Upper lobe of left lung (tissue), 6 donors: ENCODE measurements at places on chromosomes 5 and 9. TPM values are rescaled to one million over a fixed set of nuclear protein-coding genes. Genes with fewer than 3 reads are reported as not detected.

Gene CCDC69
- 109 TPM for total RNA-seq

Gene SAPCD2
- total RNA-seq: 6.8 TPM

Gene TMEM245
- total RNA-seq: 75.8 TPM

Gene SGCD
- total RNA-seq: 1.8 TPM

Gene OCLN
- total RNA-seq: 277 TPM

Gene EDIL3
- 14.7 TPM for total RNA-seq

Gene QRFP
- not detected for total RNA-seq

Gene HTR4
- not detected for total RNA-seq

DNA sequence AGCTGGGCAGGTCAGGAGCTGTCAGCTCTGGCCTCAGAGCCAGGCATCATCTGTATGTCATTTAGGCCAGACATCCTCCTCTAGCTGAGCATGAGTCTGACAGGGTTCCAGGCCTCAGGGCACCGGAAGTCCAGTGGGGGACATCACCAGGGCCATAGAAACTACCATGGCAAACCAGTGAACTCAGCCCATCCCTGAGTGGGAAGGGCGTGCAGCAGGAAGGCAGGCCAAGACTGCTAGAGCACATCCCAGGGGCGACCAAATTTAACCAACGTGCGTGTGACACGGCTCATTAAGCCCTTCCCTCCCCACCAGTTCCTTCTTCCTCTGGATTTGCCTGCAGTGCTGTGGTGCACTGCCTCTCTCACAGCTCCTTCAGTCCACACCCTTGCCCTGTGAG, 75.9 kb downstream of the COL27A1 start:
- no peak for DNase-seq

GRCh38 chr9:91085517-91086291, 276.0 kb downstream of the AUH start:
- no peak for DNase-seq

GRCh38 chr9:125255781-125256391, 5.7 kb upstream of the GAPVD1 start:
- DNase-seq: no peak

DNA sequence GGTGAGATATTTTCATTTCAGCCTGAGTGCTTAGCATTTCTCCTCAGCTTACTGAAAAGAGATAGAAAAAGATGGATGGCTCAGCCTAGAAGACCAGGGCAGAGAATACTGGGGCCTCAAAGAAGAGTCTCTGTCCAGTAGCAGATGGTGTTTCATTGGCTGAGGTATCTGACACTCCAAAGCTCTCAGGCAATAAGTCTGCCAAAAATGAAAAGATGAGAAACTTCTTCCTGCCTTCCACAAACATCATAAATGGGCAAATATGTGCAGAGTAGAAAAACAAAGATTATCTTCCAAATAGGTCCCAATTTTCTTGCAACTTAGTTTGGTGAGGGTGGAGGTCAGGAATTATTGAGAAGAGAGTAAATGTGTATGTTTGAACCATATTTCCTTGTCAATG, 87.4 kb upstream of the ICE1 start:
- DNase-seq: no peak

- peak; percentile 62 for DNase-seq
Observed at GRCh38 chr9:89878687-89879086, 273.9 kb downstream of the GADD45G start.

GRCh38 chr5:161150441-161150988, 298.5 kb upstream of the ATP10B start:
- no peak for DNase-seq

GRCh38 chr5:50984640-50985039, 318.2 kb downstream of the PARP8 start:
- DNase-seq: no peak

DNA sequence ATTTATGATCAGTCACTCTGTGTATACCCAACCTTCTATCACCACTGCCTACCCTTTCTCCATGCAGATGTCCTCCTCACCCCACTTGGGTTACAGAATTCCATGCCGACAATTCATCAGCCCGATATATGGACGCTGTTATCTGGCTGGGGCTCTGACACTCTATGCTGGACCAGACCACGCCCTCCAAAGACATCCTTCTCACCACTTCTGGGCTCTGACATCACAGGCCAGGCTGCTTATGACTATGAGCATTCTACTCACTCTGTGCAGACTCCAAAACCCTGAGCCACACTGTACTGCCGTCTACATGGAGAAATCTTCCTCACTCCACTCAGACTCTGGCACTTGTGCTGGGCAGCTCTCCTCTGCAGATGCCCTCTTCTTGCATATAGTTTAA, 7.6 kb upstream of the AK3 start:
- no peak for DNase-seq

- peak; percentile 88 for DNase-seq
Observed at GRCh38 chr5:926417-927171, 33.9 kb downstream of the TRIP13 start.

GRCh38 chr5:68452286-68452685, 236.7 kb downstream of the PIK3R1 start:
- DNase-seq: no peak

DNA sequence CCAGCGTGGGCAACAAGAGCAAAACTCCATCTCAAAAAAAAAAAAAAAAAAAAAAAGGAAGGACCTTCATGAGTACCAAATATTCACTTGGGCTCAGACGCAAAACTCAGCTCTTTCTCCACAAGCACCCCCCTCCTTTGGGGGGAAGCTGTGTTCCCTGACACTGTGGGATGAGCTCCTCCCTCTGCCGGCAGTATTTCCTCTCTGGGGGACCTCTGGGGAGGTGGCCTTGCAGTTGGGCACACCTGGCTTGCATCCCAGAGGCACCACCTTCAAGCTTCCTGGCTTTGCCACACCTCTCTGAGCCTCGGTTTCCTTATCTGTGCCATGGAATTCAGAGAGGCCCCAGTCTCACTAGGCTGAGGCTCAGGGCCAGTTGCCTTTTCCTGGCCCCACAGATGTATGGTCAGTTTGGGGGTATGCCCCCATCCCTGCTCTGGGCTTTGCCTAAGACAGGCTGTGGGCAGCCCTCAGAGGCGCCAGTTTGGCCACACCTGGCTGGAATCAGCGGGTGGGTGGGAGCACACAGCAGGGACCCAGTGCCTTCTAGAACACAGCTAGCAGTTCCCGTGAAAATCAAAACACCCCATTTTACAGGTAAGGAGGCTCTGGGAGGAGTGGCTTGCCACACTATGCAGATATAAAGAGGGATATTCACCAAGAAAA, 157.5 kb upstream of the IER5L start:
- no peak for DNase-seq

DNA sequence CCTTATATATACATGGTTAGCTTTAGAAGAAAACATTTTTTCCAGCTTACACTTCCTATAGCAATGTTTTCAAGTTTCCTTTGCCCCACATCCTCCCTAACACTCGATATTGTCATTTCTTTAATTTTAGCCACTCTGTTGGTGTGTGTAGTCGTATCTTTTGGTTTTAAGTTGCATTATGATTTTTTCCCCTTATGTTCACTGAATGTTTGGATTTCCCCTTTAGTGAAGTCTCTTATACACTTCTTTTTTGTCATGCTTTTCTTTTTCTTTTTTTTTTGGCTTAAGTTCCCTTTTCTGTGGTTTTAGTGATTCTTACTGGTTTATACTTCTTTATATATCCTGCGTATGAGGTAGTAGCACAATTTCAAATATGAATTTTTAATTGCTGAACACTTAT, 58.8 kb downstream of the KDM4C start:
- DNase-seq: no peak

GRCh38 chr5:149210225-149210624, 61.4 kb upstream of the AFAP1L1 start:
- DNase-seq: no peak

DNA sequence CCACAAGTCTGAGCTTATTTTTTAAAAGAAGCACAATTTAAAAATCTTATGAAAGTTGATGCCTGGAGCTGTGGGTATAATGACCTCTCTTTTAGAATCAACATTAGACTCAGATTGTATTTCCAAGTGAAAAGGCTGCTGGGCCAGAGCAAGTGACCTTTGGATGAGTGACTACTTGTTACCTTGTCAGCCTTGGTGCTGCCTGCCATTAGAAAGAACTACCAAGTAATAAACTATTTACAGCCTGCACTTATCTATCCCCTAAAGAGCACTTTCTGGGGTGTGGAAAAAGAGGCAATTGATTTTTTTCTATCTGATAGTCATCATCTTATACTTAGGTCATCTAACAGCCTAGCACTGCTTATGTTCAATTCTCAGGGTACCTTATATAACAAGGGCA, 134.9 kb upstream of the FBXL17 start:
- DNase-seq: no peak

- no peak for DNase-seq
Observed at GRCh38 chr9:13554626-13555025, 275.1 kb upstream of the MPDZ start.

DNA sequence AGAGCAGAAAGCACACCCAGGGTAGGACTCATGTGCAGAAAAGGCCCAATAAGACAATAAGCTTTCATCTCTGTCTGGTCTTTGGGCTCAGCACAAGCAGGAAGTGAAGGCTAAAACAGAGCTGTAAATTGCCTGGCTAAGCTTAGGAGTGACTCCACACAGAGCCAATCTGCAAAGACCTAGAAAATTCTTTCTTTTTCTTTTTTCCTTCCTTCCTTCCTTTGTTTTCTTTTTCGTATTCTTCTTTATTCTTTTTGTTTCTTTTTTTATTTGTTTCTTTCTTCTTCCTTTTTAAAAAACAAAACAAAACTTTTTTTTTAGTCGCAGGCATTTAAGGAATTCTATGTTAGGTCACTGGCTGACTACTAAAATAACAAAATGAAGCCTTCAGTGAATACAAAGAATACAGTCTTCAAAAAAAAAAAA, 12.2 kb downstream of the SLC35A4 start:
- DNase-seq: no peak

- no peak for DNase-seq
Observed at GRCh38 chr5:64594601-64595000, 88.8 kb downstream of the RGS7BP start.

- no peak for DNase-seq
Observed at GRCh38 chr5:41770799-41771198, 99.4 kb downstream of the OXCT1 start.

DNA sequence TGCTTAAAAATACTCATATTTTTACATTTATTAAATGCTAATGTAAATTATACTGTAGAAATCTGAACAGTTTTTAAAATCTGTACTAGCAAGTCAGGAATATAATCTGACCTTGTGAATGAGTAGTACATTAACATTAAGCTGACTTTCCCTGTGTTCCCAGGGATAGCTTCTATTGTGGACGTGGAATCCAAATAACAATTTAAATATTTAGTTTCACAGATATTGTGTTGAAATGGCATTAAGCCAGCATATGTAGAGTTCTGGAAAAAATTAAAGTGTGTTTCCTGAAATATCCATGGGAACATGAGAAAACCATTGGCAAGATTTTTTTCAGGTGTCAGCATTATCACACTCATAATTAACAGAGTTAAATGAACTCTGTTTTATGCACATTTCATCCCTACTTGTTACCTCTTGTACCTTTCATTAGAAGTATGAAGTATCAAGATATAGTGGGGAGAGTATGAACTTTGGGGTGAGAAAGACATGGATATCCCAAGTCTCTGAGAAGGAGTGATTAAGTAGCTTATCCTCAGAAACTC, 5.7 kb downstream of the RABGAP1 start:
- DNase-seq: no peak

- DNase-seq: peak; percentile 28
Observed at GRCh38 chr5:172110921-172111851, 76.8 kb downstream of the STK10 start.

GRCh38 chr5:61409568-61409967, 77.5 kb downstream of the ZSWIM6 start:
- no peak for DNase-seq

GRCh38 chr9:12740845-12741244, 34.0 kb upstream of the LURAP1L start:
- DNase-seq: no peak

DNA sequence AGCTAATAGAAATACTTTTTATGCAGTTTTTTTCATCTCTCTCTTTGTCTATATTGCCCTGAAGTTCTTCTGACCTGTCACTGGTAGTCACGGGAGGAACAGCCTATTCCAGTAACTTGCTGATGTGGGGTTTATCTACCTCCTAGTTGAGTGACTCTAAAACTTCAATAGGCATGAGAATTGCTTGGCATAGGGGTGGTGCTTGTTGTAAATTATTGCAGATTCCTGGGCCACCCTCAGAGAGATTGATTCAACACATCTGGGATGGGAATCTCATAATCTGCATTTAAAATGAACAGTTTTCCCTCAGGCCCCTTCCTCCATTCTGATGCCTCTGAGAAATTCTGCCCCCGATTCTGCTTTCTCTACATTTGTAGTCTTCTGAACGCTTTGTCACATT, 184.4 kb downstream of the ARHGEF28 start:
- no peak for DNase-seq
